ENCODE measurements at places on chromosomes 6 and 20. TPM values are rescaled to one million over a fixed set of nuclear protein-coding genes. Genes with fewer than 3 reads are reported as not detected.

Gene BMP2
- total RNA-seq, result 35.0 TPM

Gene HDGFL1
- not detected for total RNA-seq

Gene FOXS1
- total RNA-seq, result 1.1 TPM

Gene FHL5
- not detected for total RNA-seq

Gene RAB44
- not detected for total RNA-seq

Gene CDH4
- total RNA-seq, result 4.1 TPM

Gene SGK2
- 0.74 TPM for total RNA-seq

Gene LINC00237
- total RNA-seq, result not detected

Gene DYNLT2
- 0.83 TPM for total RNA-seq

Gene TNF
- under 0.01 TPM for total RNA-seq

Gene SYCP2
- 0.32 TPM for total RNA-seq

Gene PRSS16
- 0.18 TPM for total RNA-seq

Gene ADGRF5
- under 0.01 TPM for total RNA-seq

Gene GLYATL3
- total RNA-seq, result not detected

Measured in smooth muscle cell of the umbilical artery (primary cell).